ENCODE measurements at places on chromosomes 1 and 21. TPM values are rescaled to one million over a fixed set of nuclear protein-coding genes. Genes with fewer than 3 reads are reported as not detected.
A peak's percentile ranks its signal among the peaks of the same experiment; 100 is the strongest.

DNA sequence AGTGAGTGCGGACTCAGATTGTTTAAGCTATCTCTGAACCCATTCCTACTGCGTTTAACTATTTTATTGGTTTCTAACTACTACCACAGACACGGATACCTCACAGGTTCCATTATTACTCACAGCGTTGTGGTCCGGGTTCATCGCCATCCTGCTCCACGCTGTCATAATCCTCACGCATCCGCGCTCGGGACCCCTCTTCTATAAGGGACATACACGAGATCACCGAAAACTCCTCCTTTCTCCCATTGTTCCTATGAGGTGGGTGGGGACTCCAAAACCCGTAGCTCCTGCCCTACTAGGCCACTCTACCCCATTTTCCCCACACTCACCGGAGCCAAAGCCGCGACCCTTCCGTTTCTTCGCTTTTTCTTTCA, 610 bp downstream of the RBM8A start:
- peaks cover 20% of the 10 kb centered on the region for H3K4me1 ChIP-seq
- peak overlapping the region; percentile 100 for H3K27ac ChIP-seq
- peaks cover 5% of the 10 kb centered on the region for H3K36me3 ChIP-seq
- no peak for DNase-seq

- peak overlapping the region; percentile 44 for H3K4me3 ChIP-seq
- no peaks in the 10 kb centered on the region for H3K36me3 ChIP-seq
- no peak overlapping the region for H3K27ac ChIP-seq
- no peak for DNase-seq
- H3K4me1 ChIP-seq: peaks cover 17% of the 10 kb centered on the region
These were observed 766 bp downstream of the CNIH3 start for GRCh38 chr1:224616756-224617409.

Gene EXOC8
- 23.5 TPM for total RNA-seq

GRCh38 chr1:6129313-6129712, 50.8 kb downstream of the CHD5 start:
- H3K4me1 ChIP-seq: peaks cover 3% of the 10 kb centered on the region
- H3K27ac ChIP-seq: no peak overlapping the region
- no peak overlapping the region for H3K4me3 ChIP-seq
- no peaks in the 10 kb centered on the region for H3K36me3 ChIP-seq

Gene LRRC71
- not detected for total RNA-seq

Gene SLC26A9
- not detected for total RNA-seq

GRCh38 chr1:47682786-47683350, 245.0 kb downstream of the FOXD2 start:
- no peak for DNase-seq
- no peaks in the 10 kb centered on the region for H3K36me3 ChIP-seq
- H3K4me3 ChIP-seq: no peak overlapping the region
- H3K4me1 ChIP-seq: no peaks in the 10 kb centered on the region

All from naive thymus-derived CD4-positive, alpha-beta T cell (primary cell).